ENCODE measurements at places on chromosomes 5 and 9.

- no peak for DNase-seq
Measured at GRCh38 chr5:66134407-66134861, 9.7 kb upstream of the SREK1 start.

DNA sequence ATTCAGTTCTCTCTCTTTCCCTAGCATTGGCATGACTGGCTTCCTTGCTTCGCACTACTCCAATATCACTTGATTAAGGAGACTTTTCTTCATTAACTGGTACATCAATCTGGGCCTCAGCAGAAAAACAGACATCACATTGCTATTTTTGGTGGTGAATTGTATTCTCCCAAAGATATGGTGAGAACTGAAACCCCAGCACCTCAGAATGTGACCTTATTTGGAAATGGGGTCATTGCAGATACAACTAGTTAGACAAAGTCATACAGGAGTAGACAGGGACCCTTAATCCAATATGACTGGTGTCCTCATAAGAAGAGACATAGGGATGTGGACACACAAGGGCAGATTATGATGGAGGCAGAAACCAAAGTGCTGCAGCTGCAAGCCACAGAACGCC, 7.5 kb upstream of the RAD23B start:
- no peak for DNase-seq

DNA sequence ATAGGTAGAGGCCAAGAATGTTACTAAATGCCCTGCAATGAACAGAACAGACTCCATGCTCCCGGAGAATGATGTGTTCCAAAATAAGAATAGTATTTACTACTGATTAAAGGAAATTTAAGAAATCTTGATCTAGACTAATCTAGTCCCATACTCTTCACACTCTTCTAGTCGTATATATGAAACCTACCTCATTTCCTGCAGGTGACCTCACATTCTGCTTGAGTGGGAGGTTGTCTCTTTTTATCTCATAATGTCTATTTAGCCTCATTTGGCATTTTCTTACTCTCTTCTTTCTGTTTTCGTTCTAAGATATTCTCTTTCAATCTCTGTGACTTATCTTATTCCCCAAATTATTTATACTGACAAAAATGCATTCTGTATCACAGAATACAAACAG, 9.2 kb upstream of the SHOC1 start:
- DNase-seq, result no peak

DNA sequence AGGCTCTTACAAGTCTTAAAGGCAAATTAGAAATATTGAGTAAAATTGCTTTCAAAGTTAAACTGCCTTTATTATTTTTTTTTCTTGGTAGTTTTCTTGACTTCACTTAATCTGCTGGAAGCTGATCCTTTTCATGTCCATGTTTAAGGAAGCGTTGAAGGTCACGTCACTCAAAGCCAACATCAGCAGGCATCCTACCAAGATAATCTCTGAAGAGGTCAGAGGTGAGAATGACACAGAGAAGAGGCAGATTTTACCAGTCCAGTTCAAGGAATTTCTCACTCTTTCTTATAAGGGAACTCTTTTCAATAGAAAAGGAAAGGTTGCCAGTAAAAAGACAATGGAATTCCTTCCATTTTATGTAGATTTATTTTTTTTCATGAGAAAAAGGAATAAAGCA, 259.8 kb downstream of the ANXA1 start:
- DNase-seq, result no peak

- no peak for DNase-seq
Measured at GRCh38 chr5:73945505-73945904, 319.5 kb downstream of the ARHGEF28 start.

- DNase-seq, result no peak
Measured at GRCh38 chr5:151954255-151954654, 29.6 kb upstream of the GLRA1 start.

- no peak for DNase-seq
Measured at GRCh38 chr5:80191991-80192398, 63.9 kb downstream of the SERINC5 start.

DNA sequence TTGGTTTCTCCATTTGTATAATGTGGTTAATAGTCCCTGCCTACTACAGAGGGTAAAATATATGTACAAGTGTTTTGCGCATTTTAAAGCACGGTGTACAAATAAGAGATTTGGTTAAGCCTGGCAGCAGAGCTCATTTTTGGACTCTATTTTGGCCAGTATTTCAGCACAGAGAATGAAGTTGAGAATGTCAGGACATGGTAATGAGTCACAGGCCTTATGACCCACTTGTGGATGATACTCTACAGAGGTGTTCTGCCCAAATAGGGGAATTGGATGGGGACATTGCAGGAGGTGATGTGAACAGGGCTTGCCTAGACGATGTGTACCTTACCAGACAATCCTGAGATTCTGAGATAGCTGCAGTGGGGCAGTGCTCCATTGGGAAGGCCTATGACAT, 50.6 kb downstream of the MELK start:
- DNase-seq, result no peak

- DNase-seq, result no peak
Measured at GRCh38 chr9:125043148-125043547, 100.2 kb downstream of the SCAI start.

DNA sequence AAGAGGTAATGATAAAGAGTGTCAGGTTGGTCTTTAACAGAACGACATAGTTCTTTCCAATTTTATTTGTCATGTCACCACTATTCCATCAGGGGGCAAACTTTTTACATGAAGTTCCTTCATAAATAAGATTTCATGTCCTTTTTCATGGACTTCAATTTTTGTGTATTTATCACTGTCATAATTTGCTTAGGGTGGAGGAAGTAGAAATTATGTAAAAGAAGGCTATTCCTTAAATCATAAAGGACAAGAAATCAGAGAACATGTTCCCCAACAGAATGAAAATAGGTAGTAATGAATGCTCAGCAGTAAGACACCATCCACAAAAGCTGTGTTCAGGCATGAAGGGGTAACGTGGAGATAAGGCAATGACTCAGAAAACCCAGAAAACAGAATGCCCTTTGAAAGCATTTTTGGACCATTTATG, 72.7 kb downstream of the ZFAND5 start:
- DNase-seq, result no peak

Measured in effector CD4-positive, alpha-beta T cell (primary cell).